ENCODE measurements at places on chromosomes 5 and 9. TPM values are rescaled to one million over a fixed set of nuclear protein-coding genes. Genes with fewer than 3 reads are reported as not detected.

DNA sequence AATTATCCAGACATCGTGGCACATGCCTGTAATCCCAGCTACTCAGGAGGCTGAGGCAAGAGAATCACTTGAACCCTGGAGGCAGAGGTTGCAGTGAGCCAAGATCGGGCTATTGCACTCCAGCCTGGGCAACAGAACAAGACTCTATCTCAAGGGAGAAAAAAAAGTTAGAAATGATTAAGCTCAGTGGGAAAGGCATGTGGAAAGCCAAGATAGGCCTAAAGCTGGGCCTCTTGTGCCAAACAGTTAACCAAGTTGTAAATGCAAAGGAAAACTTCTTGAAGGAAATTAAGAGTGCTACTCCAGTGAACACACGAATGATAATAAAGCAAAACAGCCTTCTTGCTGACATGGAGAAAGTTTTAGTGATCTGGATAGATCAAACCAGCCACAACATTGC is 43.0 kb downstream of the TBCA start:
- DNase-seq = no peak

GRCh38 chr9:131418143-131419025 is 24.5 kb downstream of the PRRC2B start:
- no peak for DNase-seq

DNA sequence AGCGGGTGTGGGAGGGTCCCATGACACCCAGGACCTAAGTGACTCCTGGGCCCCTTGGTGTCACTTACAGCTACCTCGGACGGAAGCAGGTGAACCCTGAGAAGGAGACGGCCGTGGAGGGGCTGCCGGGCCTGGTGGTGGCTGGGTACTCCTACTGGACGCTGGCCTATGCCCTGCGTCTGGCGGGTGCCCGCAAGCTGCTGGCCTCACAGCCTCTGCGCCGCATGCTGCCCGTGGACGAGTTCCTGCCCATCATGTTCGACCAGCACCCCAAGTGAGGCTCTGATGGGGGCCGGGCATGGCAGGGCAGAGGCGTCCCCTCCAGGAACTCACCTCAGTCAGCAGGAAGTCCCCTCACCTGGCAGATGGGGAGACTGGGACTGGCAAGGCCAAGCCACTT is 13.7 kb downstream of the CERCAM start:
- no peak for DNase-seq

GRCh38 chr5:168227973-168228615 is 63.4 kb upstream of the WWC1 start:
- DNase-seq = no peak

- DNase-seq = no peak
These were observed 345.9 kb upstream of the CD180 start for GRCh38 chr5:67542479-67542878.

DNA sequence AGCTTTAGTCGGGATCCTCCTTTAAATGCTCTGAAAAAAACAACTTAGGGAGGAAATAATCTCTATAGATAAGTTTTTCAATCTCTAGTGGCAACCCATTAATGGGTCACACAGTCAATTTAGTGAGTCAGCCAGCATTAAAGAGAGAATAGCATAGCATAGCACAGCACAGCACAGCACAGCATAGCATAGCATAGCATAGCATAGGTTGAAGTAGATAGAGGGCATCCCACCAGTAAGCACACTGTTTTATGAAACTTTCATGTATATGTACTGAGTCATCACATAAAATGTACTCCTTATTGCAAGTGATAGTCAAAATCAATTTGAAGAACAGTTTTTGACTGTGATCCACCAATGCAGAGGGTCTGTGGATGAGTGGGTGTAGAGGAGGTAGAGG is 522.9 kb downstream of the CCDC171 start:
- DNase-seq = no peak

GRCh38 chr5:96157841-96158291 is 196.2 kb upstream of the ELL2 start:
- no peak for DNase-seq

GRCh38 chr5:172319708-172320441 is 36.3 kb upstream of the UBTD2 start:
- no peak for DNase-seq

GRCh38 chr9:114087721-114088120 is 9.6 kb upstream of the AMBP start:
- DNase-seq = no peak

GRCh38 chr5:115530426-115530825 is 14.1 kb downstream of the FEM1C start:
- no peak for DNase-seq

COL27A1 gene
- total RNA-seq = 9.4 TPM

SLC25A2 gene
- 0.95 TPM for total RNA-seq

PCDHA13 gene
- total RNA-seq = not detected

EIF4E1B gene
- not detected for total RNA-seq

MORN5 gene
- not detected for total RNA-seq
